ENCODE measurements at places on chromosomes 7 and 10.

- DNase-seq, result peak; percentile 13
Measured at GRCh38 chr7:20797042-20797461, 10.4 kb upstream of the SP8 start.

- no peak for DNase-seq
Measured at GRCh38 chr7:153320681-153321080, 561.1 kb downstream of the ACTR3B start.

DNA sequence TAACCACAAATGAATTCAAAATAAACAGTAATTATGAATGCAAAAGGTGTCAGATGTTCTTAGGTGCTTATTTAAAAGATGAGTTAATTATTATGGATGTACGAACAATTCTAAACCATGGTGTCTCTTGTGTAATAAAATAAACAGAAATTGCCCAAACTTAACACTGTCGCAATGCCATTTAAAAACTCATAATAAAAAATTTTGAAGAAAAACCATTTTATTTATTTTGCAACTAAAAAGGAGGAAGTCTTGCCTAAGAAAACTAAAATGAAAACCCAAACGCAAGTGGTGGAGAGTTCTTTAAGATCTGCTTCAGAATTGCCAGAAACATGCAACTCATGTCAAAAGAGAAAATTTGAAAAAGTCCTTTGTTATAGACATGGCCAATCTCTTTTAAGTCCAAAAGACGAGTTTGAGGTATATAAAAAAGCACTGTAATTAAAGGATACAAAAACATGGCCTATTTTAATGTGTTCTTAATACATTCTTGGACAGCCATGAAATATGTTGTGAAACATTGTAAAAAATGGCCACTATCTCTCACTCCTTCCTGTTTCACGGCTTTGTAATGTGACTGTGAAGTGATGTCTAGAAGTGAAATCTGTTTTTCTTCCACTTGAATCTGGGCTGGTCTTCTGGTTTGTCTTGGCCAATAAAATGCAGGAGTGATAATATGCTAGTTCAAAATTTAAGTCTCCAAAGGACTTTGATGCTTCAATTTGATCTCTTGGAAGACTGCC, 322.9 kb downstream of the PRPF18 start:
- DNase-seq, result no peak

GRCh38 chr7:158271646-158272045, 316.0 kb downstream of the PTPRN2 start:
- DNase-seq, result no peak

GRCh38 chr10:124532106-124532641, 70.6 kb downstream of the LHPP start:
- DNase-seq, result peak; percentile 16

DNA sequence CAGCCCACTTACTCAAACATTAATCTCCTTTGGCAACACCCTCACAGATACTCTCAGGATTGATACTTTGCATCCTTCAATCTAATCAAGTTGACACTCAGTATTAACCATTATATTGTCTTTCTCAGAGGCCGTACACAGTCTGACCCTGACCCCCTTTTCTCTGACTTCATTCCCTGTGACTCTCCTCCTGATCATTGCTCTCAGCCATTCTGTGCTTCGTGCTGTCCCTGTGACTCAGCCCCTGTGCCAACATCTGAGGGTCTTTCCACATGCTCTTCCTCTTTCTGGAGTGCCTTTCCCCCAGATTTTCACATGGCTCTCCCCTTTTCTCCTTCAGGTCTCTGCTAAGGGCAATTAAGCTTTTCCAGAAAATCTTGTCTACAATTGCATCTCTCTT, 289.0 kb upstream of the PHYHIPL start:
- DNase-seq, result no peak

- DNase-seq, result no peak
Measured at GRCh38 chr7:90568213-90568612, 27.9 kb upstream of the CDK14 start.

DNA sequence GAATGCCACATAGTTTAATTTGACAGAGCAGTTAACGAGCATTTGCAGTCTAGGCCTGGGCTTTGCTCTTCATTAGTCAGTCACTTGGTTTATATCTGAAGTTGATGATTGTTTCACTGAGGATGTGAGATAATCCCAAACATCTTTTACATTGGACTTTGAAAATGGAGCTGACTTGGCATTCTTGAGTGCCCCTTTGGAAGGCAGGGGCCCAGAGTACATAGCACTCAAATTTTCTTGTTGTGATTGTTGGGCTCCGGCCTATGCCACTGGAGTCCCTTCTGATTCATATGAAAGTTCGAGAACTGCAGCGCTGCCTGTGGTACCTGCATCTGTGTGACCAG, 21.9 kb downstream of the DNAJB6 start:
- DNase-seq, result no peak

Data from LoVo (cell line).